Esophagus squamous epithelium (tissue), 5 donors: ENCODE measurements at places on chromosomes 16 and 17.

DNA sequence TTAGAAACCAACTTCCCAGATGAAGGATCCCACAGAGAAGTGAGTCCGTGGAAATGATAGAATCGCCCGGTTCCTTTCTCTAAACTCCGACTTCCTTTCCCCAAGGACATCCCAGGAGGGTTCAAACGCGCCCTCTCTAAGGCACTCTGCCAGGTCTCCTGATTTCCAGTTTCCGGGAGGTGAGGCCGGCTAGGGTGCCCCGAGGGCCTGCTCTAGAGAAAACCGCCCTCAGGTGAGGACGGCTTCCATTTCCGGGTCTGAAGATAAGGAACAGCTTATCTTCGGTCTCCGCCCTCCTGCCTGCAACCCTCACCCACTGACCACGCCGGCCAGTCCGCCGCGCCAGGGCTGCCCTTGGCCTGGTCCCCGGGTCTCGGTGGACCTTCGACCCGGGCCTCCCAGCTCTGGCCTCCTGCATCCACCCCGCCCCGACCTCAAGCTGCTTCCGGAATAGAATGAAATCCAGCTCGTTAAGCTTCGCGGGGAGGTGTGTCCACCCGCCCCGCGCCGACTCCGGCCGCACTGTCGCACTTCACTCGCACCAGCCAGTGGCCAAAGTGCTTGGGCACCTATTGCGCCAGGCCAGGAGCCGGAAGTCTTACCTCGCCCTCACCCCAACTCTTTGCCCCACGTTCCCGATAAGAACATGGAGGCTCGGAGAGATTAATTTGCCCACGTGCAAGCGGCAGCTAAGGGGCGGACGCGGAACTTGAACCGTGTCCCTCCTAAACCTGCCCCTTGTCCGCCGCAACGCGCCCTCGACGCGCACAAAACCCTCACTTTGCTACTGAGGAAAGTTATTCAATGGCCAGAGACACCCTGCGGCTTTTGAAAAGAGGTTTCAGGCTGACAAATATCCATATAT lies 836 bp upstream of the MMP15 start:
- DNase-seq = no peak

DNA sequence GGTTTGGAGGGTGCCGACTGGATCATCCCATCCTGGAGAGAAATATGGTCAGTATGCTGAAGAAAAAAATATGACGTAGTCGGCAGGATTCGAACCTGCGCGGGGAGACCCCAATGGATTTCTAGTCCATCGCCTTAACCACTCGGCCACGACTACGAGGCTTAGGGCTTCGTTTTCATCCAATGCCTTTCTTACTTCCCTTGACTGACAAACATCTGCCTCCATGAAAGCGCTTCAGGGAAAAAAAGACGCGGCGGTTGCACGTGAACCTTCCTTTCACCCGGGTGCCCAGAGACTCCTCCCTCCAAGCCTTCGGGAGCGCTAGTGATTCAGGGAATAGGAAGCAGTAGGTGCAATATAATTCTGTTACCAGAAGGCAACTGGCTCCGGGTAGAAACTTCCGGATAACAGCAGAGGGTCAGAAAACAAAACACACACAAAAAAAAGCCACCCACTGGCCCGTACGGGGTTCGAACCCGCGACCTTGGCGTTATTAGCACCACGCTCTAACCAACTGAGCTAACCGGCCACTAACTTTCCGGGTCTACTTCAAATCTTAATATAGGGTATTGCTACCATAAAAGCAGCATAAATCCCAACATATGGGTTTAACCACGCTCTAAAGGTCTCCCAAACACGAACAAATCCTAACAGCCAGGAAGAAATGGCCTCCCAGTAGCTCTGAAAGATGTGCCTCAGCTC lies 16.3 kb upstream of the AURKB start:
- no peak for DNase-seq

- DNase-seq = no peak
These were observed 8.5 kb downstream of the ITGA3 start for GRCh38 chr17:50064253-50065001.

DNA sequence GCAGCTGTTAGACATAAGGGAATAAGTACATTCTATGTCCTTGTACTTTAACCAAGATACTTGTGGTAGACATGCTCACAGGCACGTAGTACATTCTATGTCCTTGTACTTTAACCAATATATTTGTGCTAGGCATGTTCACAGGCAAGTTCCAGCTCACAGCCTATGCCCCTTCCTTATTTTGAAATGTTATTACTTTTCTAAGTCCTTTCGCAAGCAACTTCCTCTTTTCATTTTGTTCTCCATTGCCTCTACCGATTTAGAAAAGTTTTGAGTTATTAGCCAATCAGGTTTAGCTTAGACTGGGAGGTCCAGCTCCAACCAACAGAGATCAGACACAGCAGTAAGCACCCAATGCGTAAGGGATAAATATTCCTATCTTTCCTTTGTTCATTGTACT lies 60.1 kb upstream of the NUDT7 start:
- no peak for DNase-seq
